ENCODE measurements at places on chromosomes 12 and 14. TPM values are rescaled to one million over a fixed set of nuclear protein-coding genes. Genes with fewer than 3 reads are reported as not detected.

- DNase-seq, result peak; percentile 82
Measured at GRCh38 chr12:70576341-70577282, 60.6 kb downstream of the PTPRB start.

DNA sequence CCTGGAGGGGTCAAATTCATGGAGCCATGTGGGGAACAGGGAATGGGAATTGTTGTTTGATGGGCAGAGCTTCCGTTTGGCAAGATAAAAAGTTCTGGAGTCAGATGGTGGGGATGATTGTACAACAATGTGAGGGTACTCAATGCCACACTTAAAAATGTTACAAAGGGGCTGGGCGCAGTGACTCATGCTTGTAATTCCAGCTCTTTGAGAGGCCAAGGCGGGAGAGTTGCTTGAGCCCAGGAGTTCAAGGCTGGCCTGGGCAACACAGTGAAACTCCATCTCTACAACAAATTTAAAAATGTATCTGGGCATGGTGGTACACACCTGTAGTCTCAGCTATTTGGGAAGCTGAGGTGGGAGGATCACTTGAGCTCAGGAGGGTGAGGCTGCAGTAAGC lies 66.0 kb upstream of the DIO3 start:
- no peak for DNase-seq

DNA sequence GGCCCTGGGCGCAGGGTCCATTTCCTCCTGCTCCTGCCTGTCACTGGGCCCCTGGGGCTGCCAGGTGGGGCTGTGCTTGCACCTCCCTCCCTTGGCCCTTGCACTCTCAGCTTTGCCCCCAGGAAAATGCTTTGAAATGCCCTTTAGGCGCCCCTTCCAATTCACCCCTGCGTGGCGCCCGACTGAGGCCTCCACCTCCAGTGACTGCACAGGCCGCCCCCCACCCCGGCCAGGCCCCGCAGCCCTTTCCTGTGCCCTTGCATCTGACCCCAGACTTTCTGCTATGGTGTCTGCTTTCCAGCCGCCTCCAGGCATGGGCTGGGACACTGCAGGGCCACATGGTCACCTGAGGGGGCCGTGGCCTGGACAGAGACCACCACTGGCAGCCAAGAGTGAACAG lies 17.4 kb downstream of the DDX54 start:
- DNase-seq, result no peak

GRCh38 chr14:76274324-76274723 lies 101.6 kb upstream of the ESRRB start:
- no peak for DNase-seq

- no peak for DNase-seq
Measured at GRCh38 chr12:82474181-82474797, 116.0 kb downstream of the METTL25 start.

DNA sequence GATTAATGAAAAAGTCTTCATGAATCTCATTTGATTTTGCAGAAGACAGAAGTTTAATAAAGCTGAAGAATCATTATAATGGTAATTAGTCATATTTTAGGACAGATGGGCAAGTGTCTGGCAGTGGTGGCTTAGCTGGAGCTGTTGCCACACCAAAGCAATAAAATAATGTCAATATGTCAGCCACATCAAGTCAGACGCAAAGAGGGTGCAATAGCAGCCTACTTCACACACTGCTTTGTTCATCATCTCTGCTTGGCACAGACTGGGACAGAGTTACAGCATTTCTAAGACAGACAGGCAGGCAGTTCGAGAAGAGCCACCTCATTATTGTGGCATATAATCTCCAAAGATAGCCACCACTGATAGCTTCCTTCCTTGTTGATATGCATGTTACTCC lies 16.9 kb upstream of the KRR1 start:
- no peak for DNase-seq

DNA sequence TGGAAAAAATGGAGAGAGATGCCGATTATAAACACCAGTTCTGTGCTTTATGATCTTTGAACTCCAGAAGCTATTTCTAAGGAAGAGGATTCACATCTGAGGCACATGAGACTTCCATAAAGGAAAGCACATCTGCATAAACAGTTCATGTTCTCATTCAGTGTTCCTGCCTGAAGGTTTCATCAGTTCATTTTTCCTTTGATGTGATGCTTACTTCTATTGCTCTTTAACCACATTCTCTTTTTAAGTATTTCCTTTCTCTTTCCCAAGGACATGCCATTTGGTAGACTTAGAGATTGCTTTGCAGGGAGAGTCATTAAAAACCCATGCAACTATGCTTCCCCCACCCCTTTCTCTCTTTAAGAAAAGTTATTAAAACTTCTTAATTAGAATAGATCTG lies 387.0 kb upstream of the FLRT2 start:
- DNase-seq, result no peak

SERPINA1 gene
- 304 TPM for total RNA-seq

MYF6 gene
- total RNA-seq, result not detected

OTOGL gene
- 0.18 TPM for total RNA-seq

TMTC2 gene
- total RNA-seq, result 18.2 TPM

ZNF891 gene
- total RNA-seq, result 0.50 TPM

Data from HT-29 (cell line).